ENCODE measurements at places on chromosomes 4 and X.

GRCh38 chr4:54234497-54235205 lies 5.6 kb downstream of the PDGFRA start:
- no peak for DNase-seq

- DNase-seq: no peak
Observed at GRCh38 chr4:175970072-175970471, 95.6 kb upstream of the WDR17 start.

DNA sequence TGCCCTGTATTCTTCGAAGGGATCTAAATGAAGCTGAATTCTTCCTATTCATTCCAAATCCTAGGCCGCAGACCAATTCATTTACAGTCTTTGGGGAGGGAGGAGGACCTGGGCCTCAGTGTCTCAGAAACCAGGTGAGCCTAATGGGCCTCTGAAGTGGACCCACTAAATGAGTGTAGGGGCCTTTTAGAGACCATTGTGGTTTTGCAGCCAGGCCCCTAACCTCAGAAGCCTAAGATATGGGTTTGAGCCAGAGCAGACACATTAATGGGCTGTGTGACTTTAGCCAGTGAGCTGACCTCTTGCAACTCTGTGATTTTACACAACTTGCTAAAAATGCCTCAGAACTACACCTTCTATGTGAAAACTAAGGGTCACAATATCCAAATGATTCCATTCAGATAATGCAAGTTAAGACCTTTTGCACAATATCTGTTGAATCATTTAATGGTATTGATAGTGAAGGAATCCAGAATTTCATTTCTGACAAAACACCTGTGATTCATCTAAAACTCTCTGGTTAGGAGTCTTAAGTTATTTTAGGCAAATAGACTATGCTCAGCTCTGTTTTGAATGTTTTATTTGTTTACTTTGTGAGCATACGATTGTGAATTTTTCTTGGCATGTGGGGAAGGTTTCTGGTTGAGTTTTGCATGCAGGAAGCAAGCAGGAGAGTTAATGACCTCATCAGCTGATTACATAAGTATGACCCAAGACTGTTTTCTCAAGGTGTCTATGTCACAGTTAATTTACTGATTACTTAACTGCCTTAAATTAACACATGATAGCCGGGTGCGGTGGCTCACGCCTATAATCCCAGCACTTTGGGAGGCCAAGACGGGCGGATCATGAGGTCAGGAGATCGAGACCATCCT lies 75.0 kb downstream of the EVC start:
- no peak for DNase-seq

GRCh38 chrX:136192839-136193414 lies 45.6 kb downstream of the FHL1 start:
- DNase-seq: no peak

GRCh38 chr4:180372691-180373090 lies 1870.5 kb upstream of the TENM3 start:
- DNase-seq: no peak

- DNase-seq: no peak
Observed at GRCh38 chr4:172243551-172243950, 430.3 kb downstream of the GALNTL6 start.

GRCh38 chr4:150211799-150212445 lies 133.7 kb downstream of the DCLK2 start:
- no peak for DNase-seq

DNA sequence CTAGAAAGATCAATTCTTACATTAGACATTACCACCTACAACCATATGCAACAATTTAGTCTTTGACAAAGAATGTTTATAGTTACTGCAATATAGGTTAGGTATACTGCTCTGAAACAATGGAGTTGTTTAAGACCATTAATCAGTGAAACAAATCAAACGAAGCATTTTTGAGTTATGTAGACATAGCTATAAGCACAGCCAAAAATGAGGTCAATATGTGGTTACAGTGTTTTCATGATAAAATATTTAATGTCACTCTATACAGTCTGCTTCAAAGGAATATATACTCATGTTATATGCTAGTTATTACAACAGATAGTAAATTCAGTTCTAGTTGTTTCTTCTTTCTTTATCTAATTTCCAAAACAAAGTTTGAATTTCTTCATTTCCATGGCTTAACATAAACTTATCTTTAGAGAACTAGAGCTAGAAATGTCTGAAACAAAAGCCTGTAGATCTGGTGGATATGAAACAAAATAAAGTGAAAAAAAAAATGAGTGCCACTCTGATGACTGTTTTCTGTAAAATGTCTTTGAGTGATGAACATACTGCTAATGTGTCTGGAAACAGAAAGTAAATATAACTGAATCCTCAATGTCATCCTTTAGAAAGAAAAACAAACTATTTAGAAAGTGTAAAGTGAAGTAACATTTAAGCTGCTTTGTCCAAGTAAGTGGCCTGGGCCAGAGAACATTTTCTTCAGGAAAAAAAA lies 809.0 kb downstream of the FAT4 start:
- DNase-seq: no peak

DNA sequence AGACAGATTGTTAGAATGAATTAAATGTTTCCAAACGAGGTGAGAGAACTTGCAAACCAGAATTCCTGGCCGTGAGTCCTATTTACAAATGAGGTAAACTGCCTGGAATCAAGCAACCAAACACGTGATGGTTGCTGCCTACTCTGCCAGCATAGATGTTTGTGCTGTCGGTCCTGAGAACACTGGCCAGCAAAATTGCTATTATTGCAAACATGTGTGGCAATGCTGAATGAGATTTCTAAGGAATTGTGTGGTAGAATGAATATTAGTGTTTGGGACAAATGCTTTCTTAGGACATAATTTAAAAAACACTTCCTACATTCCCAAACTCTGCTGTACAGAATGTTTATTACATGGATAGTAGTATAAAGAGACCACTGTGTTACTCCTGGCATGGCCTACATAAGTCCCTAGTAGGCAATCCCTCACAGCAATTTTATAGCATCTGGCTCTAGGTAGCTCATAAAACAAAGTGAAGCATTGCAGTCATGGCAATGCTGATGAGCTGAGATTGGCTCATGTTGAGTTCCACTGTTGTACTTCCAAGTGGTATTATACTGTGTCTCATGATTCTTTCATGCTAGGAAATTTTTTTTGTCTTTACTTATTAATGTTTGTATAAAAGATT lies 605.2 kb upstream of the EPHA5 start:
- DNase-seq: no peak

GRCh38 chr4:76969941-76970529 lies 20.5 kb downstream of the SEPTIN11 start:
- no peak for DNase-seq

- DNase-seq: no peak
Observed at GRCh38 chr4:75048208-75048879, 115.4 kb downstream of the PARM1 start.

DNA sequence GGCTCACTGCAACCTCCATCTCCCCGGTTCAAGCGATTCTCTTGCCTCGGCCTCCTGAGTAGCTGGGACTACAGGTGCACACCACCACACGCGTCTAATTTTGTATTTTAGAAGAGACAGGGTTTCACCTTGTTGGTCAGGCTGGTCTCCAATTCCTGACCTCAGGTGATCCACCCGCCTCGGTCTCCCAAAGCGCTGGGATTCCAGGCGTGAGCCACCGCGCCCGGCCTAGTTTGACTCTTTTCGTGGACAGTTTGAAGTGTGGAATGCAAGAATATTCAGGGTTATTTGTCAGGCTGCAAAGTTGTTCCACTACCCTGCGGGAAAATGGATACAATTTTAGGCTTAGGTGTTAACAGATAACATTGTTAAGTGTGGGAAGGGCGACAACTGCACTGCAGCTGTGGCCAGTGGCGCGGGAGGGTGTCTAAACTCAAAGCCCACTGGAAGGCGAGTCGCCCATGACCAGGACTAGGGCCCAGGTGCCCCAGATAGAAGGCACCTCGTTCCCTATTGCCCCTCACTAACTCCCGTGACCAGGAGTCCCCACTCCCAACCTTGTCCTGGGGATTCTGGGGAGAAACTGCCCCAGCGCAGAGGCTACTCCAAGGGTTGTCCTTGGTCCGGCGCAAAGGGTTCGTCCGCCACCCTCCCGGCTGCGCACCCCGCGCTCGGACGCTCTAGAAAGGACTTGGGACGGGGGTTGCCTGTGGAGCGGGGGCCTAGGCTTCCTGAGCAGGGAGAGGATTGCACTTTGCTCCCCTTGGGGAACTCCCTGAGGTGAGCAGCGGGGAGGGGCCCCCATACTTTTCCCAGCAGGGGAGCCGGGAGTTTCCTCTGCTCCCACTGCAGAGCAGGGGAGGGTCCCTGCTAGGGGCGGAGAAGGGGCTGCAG lies 1.1 kb upstream of the CD99 start:
- no peak for DNase-seq

GRCh38 chrX:24178441-24178840 lies 28.9 kb downstream of the ZFX start:
- no peak for DNase-seq

GRCh38 chr4:100428051-100428450 lies 89.8 kb downstream of the EMCN start:
- DNase-seq: no peak

- DNase-seq: no peak
Observed at GRCh38 chr4:87559090-87559837, 30.1 kb upstream of the SPARCL1 start.

GRCh38 chr4:33577791-33578190 lies 2666.5 kb downstream of the ARAP2 start:
- DNase-seq: no peak

- DNase-seq: no peak
Observed at GRCh38 chr4:14831416-14831815, 170.9 kb upstream of the CPEB2 start.

- no peak for DNase-seq
Observed at GRCh38 chrX:70398899-70399298, 24.2 kb upstream of the GDPD2 start.

DNA sequence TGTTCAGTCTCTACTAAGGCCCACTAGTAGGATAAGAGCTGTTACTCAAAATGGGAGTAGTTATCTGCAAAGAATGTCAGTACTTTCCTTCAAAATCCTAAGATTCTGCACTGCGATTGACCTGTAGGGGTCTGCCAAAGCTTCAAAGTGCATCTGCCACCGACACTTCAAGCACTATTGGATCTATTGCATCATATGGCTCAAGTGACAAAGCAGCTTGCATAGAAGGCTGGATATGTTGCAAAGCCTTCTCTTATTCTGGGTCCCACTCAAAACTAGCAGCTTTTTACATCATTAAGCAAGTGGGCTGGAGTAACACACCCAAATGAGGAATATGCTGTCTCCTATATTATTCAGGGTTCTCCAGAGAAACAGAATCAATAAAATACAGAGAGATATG lies 115.4 kb upstream of the EMCN start:
- DNase-seq: no peak

GRCh38 chrX:154140206-154140605 lies 3.8 kb upstream of the OPN1LW start:
- DNase-seq: no peak

DNA sequence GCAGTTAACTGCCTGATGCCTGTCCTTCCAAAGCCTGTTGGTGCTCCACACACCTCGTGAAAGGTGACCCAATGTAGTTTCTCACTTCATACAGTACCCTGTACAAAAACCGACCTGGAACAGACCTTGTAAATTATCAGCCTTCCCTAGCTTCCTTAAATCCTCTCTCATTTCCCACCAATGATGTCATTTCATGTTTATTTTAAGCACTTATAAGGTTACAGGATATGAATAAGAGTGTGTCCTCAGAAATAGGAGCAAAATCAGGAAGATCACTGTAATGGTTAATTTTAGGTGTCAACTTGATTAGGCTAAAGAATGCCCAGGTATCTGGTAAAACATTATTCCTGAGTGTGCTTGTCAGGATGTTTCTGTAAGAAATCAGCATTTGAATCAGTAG lies 44.7 kb downstream of the TMEM150C start:
- DNase-seq: no peak

DNA sequence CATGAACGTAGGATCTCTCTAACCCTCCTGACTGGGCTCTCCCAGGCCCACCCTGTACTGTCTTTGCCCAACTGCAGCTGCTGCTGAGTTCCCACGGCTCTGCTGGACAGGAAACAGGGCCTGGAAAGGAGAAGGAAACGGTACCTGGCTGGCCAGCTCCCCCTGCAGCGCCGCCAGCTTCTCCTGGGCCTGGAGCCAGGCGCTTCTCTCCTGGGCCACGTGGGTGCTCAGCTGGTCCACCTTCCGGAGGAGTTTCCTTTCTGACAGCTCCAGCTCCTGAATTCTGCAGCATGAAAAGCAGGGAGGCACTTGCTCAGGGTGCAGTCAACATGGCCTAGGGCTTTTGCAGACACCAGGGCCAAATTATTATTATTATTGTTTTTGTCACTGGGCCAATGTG lies 6.5 kb downstream of the C4orf50 start:
- DNase-seq: no peak

- no peak for DNase-seq
Observed at GRCh38 chr4:145001635-145002034, 96.4 kb downstream of the ANAPC10 start.

- DNase-seq: no peak
Observed at GRCh38 chr4:52968241-52968640, 106.1 kb downstream of the RASL11B start.

DNA sequence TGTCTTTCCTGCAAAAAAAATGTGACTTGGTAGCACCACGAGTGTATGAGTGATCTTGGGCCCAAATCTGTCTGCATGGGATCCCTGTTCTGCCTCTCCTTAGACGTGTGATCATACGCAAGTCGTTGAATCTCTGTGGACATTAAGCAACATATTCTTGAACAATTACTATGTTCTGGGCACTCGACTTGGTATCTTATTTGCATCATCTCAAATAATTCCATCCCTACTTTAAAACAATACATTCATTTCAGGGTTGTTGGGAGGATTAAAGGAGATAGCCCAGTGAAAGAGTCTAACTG lies 145.4 kb upstream of the CPEB2 start:
- no peak for DNase-seq

DNA sequence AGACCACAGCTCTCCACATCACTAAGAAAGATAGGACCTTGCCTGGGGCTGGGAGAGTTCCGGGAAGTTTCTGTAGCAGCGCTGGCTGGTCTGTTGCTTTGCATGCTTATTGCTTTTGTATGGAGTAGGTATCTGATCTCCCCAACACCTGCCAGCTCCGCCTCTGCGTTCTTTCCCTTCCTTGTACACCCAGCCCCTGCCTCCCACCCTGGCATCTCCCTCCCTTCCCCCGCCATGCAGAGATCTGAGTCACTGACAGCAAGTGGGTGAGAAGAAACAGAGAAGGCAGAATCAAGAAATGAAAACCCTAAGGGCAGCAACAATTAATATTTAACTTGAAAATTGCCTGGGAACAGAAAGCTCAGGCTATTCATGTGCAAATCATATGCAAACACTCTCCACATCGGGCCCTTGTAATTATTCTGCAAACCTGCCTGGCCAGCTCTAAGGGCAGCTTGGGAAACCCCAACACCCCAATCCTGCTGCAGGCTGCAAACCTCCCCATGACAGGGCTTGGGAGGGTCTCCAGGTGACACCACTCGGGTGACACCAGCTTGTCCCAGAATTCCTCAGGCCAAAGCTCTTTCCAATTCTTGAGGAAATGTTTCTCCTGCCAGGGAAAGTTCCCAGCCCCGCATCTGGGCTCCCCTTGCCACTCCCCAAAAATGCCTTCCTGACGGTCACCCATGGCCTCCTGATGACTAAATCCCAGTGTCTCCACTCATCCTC lies 257.2 kb downstream of the FBXW7 start:
- DNase-seq: no peak

Data from heart right ventricle (tissue), 16 donors.